ENCODE measurements at places on chromosomes 4 and X. TPM values are rescaled to one million over a fixed set of nuclear protein-coding genes. Genes with fewer than 3 reads are reported as not detected.

- no peak overlapping the region for H3K27ac ChIP-seq
- no peaks in the 10 kb centered on the region for H3K4me1 ChIP-seq
- peaks cover 19% of the 10 kb centered on the region for H3K36me3 ChIP-seq
- DNase-seq, result no peak
- H3K4me3 ChIP-seq, result no peak overlapping the region
- H3K27me3 ChIP-seq, result no peaks in the 10 kb centered on the region
These were observed 9.2 kb downstream of the PLK4 start for GRCh38 chr4:127889903-127890302.

DNA sequence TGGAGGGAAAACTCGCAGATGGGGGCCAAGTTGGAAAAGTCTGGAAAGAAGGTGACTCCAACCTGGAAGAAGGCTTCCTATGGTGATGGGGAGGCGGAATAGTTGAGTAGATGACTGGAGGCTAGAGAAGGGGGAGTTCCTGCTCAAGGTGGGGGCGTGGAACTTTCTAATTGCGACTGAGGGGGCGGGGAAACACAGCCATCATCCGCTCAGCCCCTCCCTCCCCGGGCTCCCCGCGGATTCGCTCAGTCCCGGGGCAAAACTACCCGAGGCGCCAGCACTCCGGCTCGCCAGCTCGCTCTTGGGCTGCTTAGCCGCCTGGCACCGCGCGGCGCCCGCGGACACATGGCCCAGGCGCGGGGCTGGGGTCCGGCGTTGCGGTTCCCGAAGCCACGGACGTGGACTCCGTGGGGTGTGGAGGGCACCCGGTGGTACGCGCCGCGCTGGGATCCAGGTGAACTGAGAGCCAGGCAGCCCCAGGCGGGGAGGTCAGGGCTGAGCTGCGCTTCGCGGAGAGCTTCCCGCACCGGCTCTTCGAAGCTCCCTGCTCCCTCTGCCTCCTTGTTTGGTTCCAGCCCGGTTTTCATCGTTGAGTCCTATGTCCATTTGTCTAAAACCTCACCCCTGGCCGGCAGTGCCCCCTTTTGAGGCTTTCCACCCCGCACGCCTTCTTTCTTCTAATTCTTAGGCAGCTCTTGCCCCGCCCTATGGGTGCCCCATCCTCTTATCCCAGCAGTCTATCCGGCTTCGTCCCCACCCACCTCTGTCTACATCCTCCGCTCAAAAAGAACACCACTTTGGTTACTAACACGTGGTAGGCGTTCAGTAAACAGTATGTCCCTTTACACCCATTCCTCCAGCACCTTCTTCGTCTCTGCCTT is 38.9 kb downstream of the STARD8 start:
- peak overlapping the region; percentile 72 for H3K4me3 ChIP-seq
- H3K27me3 ChIP-seq, result peaks cover 29% of the 10 kb centered on the region
- H3K27ac ChIP-seq, result no peak overlapping the region
- H3K4me1 ChIP-seq, result peaks cover 6% of the 10 kb centered on the region

DNA sequence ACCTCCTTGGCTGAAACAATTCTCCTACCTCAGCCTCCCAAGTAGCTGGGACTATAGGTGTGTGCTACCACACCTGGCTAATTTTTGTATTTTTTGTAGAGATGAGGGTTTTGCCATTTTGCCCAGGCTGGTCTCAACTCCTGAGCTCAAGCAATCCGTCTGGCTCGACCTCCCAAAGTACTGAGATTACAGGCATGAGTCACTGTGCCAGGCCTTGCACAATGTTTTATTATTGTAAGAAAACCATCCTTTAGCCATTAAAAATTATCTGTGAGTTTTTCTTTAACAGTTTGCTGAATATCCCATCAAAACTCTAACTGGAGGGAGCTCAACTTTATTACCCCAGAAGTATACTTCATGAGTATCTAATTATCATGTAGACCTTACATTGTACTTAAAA is 900.3 kb downstream of the PCDH7 start:
- no peaks in the 10 kb centered on the region for H3K36me3 ChIP-seq
- H3K4me1 ChIP-seq, result no peaks in the 10 kb centered on the region
- no peak overlapping the region for H3K27ac ChIP-seq
- no peak overlapping the region for H3K4me3 ChIP-seq

- H3K4me3 ChIP-seq, result no peak overlapping the region
- H3K4me1 ChIP-seq, result no peaks in the 10 kb centered on the region
- H3K27ac ChIP-seq, result no peak overlapping the region
- DNase-seq, result no peak
These were observed 96.2 kb downstream of the RELL1 start for GRCh38 chr4:37590016-37590415.

GRCh38 chr4:128986908-128987307 is 106.4 kb downstream of the SCLT1 start:
- no peak overlapping the region for H3K4me3 ChIP-seq
- no peak for DNase-seq
- H3K27me3 ChIP-seq, result no peaks in the 10 kb centered on the region
- no peak overlapping the region for H3K27ac ChIP-seq
- H3K4me1 ChIP-seq, result no peaks in the 10 kb centered on the region
- H3K36me3 ChIP-seq, result peaks cover 42% of the 10 kb centered on the region

GRCh38 chr4:40323866-40324265 is 11.3 kb upstream of the CHRNA9 start:
- no peak overlapping the region for H3K27ac ChIP-seq
- no peaks in the 10 kb centered on the region for H3K36me3 ChIP-seq
- peaks cover 29% of the 10 kb centered on the region for H3K4me1 ChIP-seq
- H3K4me3 ChIP-seq, result no peak overlapping the region

- H3K36me3 ChIP-seq, result no peaks in the 10 kb centered on the region
- H3K4me3 ChIP-seq, result no peak overlapping the region
- H3K27ac ChIP-seq, result no peak overlapping the region
- H3K4me1 ChIP-seq, result no peaks in the 10 kb centered on the region
These were observed 126.9 kb upstream of the GUCY1A1 start for GRCh38 chr4:155539746-155540145.

DNA sequence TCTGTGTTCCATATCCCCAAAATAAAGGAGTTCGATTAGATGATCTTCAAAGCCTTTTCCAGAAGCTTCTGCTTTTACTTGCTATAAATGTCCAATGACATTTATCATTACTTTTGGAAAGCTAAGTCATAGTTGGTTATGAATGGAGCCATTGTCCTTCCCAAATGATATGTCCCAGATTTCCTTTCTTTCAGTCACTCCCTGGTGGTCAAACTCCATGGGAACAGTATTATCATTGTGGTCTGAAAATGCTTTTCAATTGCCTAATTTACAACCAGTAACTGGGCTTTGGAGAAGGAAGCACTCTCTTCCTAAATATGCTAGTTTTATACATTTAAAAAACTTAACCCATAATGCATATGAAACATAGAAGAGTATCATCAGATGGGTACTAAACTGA is 571.5 kb upstream of the AMOT start:
- no peak for DNase-seq
- no peak overlapping the region for H3K4me3 ChIP-seq
- no peaks in the 10 kb centered on the region for H3K36me3 ChIP-seq
- no peaks in the 10 kb centered on the region for H3K4me1 ChIP-seq

GRCh38 chr4:139315221-139315675 is 13.0 kb upstream of the NDUFC1 start:
- H3K4me1 ChIP-seq, result peaks cover 29% of the 10 kb centered on the region
- no peak overlapping the region for H3K27ac ChIP-seq
- DNase-seq, result no peak
- peak overlapping the region; percentile 24 for H3K4me3 ChIP-seq

DNA sequence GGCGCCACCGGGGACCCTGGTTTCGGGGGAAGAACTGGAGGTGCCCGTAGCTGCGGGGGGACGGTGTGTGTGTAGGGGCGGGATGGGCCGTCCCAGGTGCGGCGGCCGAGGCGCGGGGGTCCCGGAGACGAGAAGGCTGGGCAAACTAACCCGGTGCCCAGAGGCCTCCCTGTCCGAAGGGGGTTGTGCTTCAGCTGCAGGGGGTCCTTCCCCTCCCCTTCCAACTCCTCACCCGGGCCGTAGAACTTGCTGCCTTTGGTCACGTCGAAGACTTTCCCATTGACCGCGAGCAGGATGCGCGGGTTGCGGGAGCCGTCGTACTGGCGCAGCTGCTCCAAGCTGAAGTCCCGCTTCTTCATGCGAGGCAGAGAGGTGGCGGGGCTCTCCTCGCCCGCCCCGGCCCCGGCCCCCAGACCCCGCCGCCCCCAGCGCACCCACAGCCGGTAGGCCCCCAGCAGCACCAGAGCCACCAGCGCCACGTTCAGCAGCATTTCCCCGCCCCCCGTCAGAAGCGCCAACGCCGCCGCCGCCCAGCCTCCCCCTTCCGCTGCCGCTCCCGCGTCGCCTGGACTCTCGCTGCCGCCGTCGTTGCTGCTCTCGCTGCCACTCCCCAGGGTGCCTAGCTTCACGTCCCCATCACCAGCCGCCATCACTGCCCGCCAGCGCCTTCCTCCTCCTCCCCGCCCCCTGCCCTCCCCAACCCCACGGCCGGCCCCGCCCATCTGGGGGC is at the start of gene PGRMC2:
PGRMC2 (minus strand) TSS at position 673 of the 730 bp plus-strand sequence; CDS start at position 650, 23 bp downstream.
- H3K27me3 ChIP-seq, result no peaks in the 10 kb centered on the region
- H3K4me3 ChIP-seq, result peak within 1 kb of the TSS; percentile 83
- H3K27ac ChIP-seq, result peak within 1 kb of the TSS; percentile 99
- peaks cover 22% of the 10 kb centered on the region for H3K4me1 ChIP-seq
- H3K36me3 ChIP-seq, result peaks cover 15% of the 10 kb centered on the region

DNA sequence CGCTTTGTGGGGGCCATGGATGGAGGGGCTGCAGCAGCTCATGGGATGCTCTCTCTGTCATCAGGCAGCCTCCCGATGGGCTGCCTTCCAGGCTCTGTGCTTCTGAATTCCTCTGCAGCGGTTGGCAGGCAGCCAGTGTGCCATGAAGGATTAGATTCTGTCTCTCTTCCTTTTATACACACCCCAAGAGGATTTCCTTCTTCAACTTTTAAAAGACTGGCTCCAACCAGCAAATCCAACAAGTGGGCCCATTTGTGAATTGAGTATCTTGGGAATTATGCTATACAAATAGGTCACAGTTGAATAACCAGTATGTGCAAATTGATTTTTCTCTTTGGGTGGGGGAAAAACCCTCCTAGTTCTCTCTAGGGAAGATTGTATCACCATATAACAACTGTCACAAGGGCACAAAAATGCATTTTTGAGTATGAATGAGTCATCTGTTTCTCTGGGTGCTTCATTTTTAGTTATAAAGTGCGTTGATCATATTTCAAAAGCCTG is 96.8 kb upstream of the FAT1 start:
- H3K27ac ChIP-seq, result no peak overlapping the region
- H3K4me3 ChIP-seq, result no peak overlapping the region
- no peaks in the 10 kb centered on the region for H3K27me3 ChIP-seq
- H3K4me1 ChIP-seq, result no peaks in the 10 kb centered on the region

GRCh38 chr4:84224522-84224921 is 274.6 kb downstream of the NKX6-1 start:
- no peak for DNase-seq
- H3K4me1 ChIP-seq, result no peaks in the 10 kb centered on the region
- H3K27me3 ChIP-seq, result peaks cover 10% of the 10 kb centered on the region
- no peak overlapping the region for H3K27ac ChIP-seq
- no peaks in the 10 kb centered on the region for H3K36me3 ChIP-seq
- no peak overlapping the region for H3K4me3 ChIP-seq

GRCh38 chr4:25158817-25159216 is 1.4 kb downstream of the SEPSECS start:
- no peaks in the 10 kb centered on the region for H3K27me3 ChIP-seq

GRCh38 chr4:164396439-164396838 is 357.5 kb upstream of the SMIM31 start:
- H3K27ac ChIP-seq, result no peak overlapping the region
- no peak for DNase-seq
- no peaks in the 10 kb centered on the region for H3K4me1 ChIP-seq
- no peaks in the 10 kb centered on the region for H3K36me3 ChIP-seq
- H3K27me3 ChIP-seq, result peaks cover 1% of the 10 kb centered on the region
- H3K4me3 ChIP-seq, result no peak overlapping the region

DNA sequence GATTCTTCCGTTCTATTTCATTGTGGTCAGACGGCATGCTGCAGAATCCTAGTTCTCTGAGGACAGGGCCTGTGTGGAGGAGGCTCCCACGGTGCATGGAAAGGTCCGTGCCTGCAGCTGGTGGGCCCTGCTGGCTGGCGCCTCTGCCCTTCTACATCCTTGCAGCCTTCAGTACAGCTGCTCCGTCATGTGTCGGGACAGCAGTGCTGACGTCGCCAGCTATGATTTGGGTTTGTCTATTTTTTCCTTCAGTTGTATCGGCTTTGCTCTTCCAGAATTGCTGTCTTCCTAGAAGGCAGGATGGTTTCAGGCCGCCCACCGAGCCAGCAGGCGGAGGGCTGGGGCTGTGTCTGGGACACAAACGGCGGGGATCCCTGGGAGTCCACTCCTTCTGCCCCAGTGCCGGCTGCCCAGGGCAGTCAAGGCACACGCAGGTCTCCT is 32.1 kb upstream of the CPLX1 start:
- H3K36me3 ChIP-seq, result peaks cover 21% of the 10 kb centered on the region
- no peak overlapping the region for H3K27ac ChIP-seq
- H3K4me1 ChIP-seq, result peaks cover 17% of the 10 kb centered on the region

- no peak overlapping the region for H3K4me3 ChIP-seq
- no peaks in the 10 kb centered on the region for H3K36me3 ChIP-seq
- H3K27me3 ChIP-seq, result no peaks in the 10 kb centered on the region
- DNase-seq, result no peak
- no peak overlapping the region for H3K27ac ChIP-seq
These were observed 737.8 kb upstream of the INTU start for GRCh38 chr4:126894963-126895362.

- no peak overlapping the region for H3K27ac ChIP-seq
- H3K4me1 ChIP-seq, result no peaks in the 10 kb centered on the region
- no peak for DNase-seq
- no peak overlapping the region for H3K4me3 ChIP-seq
- no peaks in the 10 kb centered on the region for H3K36me3 ChIP-seq
- H3K27me3 ChIP-seq, result no peaks in the 10 kb centered on the region
These were observed 218.6 kb downstream of the DCAF12L2 start for GRCh38 chrX:125947501-125947900.

DNA sequence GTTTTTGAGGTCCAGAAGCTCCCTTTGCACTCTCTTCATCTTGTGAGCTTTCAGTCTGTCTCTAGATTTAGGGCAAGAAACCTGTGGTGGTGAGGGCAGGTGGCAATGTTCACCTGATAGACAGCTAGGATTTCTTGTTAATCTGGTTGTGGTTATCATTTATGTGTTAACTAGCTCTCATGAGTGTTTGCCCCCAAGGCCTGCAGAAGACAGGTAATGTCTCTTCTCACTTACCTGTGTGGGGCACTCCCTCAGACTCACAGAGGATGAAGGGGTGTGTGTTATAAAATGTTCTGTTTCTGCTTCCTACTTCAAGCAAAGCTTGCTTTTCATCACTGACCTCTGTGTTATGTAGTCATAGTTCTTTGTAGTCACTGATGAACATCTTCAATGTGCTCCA is 17.8 kb downstream of the EGF start:
- peaks cover 5% of the 10 kb centered on the region for H3K4me1 ChIP-seq
- no peak overlapping the region for H3K27ac ChIP-seq
- DNase-seq, result no peak

- H3K4me3 ChIP-seq, result no peak overlapping the region
- no peaks in the 10 kb centered on the region for H3K4me1 ChIP-seq
- no peaks in the 10 kb centered on the region for H3K36me3 ChIP-seq
These were observed 10.7 kb downstream of the TRPC5OS start for GRCh38 chrX:111886678-111887077.

ADAMTS3 gene
- total RNA-seq, result not detected

TRIML2 gene
- total RNA-seq, result not detected

IGSF1 gene
- total RNA-seq, result not detected

SHROOM4 gene
- not detected for total RNA-seq

DCAF12L1 gene
- not detected for total RNA-seq

SPACA5 gene
- not detected for total RNA-seq
